NCI-H2107 (cell line): ENCODE measurements at places on chromosomes 2 and 18.

- DNase-seq = no peak
Measured at GRCh38 chr2:230706053-230706521, 6.6 kb upstream of the CAB39 start.

DNA sequence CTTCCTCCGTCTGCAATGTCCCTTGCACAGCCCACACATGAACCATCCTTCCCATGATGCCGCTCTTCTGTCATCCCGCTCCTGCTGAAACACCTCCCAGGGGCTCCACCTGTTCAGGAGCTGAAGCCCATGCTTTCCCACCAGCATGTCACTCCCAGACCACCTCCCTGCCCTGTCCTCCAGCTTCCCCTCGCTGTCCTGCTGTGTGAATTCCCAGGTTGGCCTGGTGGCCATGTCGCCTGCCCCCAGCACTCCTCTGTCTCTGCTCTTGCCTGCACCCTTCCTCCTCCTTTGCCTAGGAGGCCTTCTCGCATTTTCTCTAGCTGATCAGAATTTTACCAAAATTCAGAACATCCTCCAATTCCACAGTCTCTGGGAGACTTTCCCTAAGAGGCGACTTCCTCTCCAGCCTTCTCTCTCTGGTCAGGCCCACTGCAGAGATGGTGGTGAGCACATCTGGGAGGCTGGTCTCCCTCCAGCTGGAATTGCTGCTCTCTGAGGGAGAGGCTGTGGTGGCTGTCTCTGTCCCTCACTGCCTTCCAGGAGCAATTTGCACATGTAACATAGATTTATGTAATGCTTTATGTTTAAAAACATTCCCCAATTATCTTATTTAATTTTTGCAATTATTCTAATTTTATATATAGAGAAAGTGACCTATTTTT lies 8.9 kb upstream of the IL1RL2 start:
- DNase-seq = no peak

DNA sequence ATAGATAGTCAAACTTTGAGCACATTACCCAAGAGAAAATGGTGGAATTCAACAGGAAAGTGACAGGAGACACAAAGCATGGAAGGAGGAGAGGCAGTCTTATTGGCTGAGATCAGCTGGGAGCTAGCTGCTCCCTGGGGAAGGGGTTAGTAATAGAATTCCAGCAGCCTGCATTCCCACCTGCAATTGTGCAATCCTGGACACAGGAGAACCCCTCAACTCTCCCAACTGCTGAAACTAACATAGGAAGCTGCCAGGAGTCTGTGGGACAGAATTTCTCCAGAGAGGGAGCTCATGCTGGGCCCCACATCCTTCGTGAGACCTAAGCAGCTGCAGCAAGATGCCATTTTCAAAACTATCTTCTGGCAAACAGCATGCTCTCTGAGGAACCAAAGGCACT lies 69.8 kb upstream of the ACVR1C start:
- no peak for DNase-seq

DNA sequence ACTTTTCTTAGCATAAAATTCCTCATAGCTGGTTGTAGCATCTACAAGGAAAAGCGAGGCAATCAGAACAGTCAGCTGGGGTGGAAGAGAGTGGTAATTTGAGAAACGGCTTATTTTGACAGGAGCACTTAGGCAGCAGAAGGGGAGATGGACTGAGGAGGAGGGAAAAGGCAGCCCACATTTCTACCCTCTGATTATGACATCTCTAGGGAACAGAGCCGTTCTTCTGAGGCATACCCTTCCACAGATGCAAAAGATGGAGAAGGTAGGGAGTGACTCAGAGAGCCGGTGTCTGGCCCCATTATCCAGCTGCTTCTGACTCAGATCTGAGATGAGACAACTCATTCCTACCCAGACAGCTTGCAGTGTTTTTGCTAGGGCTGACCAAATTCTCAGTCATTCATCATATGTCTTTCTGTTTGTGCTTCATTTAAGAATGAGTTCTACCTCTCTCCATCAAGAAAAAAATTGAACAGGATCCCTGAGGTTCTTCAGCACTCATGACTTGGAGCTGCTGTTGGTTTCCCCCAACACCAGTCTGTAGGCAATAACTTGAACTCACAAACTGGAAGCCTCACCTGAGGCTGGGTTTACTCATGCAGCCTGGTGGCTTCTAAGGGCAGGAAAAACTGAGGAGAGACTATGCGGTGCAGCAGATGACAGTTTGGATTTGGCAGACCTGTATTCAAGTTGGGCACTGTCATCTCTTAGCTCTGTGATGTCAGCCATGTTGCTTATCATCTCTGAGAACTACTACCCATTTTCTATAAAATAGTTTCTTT lies 15.9 kb upstream of the SEC11C start:
- DNase-seq = no peak

DNA sequence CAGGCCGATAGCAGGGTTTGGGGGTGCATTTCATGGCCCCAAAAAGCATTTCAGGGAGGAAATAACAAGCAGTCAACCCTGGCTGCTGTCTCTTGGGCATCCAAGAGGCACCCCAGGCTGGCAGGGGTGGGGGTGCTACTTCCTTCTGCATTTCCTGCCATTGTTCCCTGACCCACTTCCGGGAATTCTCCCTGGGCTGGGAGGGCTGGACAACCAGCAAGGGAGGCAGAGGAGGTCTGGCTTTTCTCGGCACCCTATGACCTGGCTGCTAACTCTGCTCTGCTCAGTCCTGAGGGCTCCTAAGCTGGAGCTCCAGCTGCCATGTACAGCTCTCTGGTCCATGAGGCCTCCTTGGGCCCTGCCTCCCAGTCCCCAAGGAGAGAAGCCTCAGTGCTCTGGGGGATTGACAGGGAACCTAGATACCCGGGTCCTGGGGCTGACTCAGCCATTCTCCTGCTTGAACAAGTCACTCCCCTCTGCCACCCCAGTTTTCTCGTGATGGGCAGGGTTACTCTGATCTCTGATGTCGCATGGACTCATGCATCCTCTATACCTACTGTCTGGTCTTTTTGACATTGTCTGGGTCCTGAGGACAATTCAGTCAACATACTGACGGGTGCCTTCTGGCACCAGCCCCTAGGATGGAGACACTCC lies 47.2 kb downstream of the DYSF start:
- DNase-seq = no peak

DNA sequence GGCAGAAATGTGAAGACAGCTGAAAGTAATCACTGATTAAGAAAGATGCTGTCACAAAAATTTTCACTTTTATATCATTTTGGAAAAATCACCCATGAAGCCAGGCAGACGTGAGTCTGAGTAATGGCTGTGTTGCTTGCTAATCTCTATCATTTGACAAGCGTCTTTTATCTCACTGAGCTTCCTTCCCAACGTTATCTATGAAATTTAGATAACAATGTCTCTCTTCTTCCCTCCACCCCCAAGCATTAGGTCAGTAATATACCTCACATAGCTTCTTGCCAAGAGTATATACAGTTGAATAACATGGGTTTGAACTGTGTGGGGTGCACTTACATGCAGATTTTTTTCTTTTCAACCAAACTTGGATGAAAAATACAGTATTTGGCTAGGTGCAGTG lies 388.6 kb upstream of the NRXN1 start:
- no peak for DNase-seq

GRCh38 chr2:12805033-12805432 lies 88.3 kb downstream of the TRIB2 start:
- DNase-seq = no peak

DNA sequence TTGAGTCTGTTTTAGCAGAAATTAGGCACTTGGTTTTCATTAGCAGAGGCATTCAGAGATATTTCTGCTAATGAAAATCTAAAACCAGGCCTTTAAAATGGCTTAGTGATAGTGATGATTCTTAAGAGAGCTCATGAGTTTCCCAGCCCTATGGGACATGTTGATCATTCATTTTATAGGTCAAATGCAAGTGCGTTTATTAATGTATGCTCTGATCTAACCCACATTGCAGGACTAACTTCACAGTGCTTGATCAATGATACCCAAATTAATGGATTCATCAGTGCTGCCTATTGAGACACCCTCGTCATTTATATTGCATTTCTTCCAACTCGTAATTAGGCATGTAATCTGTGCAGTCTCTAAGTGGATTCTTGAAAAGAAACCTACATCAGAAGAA lies 54.7 kb upstream of the ETAA1 start:
- no peak for DNase-seq

DNA sequence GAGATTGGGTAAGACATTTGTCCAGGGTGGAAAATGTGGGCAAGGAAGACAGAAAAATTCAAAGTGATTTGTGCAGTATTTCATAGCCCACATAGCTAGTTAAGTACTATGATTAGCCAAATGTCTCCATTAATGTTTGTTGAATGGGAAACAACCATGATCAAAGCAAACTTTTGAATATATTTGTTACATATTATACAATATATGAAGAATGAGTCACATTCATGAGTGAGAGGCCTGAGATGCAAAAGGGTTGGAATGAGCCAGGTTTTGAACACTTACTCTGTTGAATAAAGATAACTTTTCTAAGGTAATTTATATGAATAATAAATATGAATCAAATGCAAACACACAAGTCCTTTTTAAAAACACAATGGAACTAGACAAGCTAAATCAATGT lies 984.5 kb upstream of the CDH2 start:
- DNase-seq = no peak

GRCh38 chr2:174044556-174044955 lies 79.4 kb upstream of the SP3 start:
- DNase-seq = no peak

DNA sequence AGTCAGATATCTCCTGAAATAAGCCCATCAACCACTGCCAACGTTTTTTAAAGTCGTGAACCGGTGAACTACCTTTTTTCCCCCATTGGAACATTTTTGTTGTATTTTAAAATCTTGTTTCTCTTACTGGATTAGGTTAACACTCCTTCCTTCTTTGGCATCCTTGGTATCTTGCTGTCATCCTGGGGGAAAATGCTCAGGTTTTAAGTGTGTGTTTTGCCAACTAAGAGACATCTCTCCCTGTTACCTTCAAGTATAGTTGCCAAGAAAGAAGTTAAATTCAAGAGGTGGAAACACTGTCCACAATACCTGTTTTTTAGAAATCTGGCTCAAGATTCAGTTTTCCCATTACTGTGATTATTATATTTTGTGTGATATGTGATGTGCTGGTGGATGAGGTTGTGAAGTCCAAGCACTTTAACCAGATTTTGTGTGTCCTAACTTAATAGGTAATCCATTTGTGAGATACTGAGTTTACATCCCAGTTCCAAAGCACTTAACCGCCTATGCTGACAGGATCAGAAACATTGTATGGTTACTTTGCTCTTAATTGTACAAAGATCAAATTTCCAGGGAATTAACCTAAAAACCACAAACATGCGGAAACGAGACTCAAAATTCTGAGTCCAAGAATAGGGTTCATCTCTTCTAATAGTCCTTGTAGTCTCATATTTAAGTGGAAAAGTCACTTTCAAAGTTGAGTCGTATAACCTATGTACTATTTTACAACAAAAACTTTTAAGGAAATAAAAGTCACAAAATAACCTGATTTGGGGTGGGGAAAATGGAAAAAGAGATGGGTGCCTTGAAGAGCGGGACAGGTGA lies 1.3 kb upstream of the SP3 start:
- DNase-seq = no peak

DNA sequence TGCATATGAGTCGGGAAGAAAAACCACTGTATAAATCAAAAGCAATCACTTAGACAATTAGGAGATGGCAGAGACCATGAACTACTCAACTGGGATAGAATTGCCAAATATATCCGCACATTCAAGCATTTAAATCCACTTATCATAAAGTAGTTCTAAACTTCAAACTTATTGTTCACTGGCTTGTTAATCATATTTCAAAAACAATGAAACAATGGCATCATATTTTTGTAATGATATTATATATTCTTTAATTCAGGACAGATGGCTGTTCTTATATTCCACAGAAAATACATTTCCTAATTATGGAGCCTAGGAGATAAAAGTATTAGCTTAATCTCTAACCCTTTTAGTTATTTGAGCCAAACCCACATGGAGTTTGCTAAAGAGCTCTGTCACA lies 263.6 kb downstream of the CTNNA2 start:
- DNase-seq = no peak

DNA sequence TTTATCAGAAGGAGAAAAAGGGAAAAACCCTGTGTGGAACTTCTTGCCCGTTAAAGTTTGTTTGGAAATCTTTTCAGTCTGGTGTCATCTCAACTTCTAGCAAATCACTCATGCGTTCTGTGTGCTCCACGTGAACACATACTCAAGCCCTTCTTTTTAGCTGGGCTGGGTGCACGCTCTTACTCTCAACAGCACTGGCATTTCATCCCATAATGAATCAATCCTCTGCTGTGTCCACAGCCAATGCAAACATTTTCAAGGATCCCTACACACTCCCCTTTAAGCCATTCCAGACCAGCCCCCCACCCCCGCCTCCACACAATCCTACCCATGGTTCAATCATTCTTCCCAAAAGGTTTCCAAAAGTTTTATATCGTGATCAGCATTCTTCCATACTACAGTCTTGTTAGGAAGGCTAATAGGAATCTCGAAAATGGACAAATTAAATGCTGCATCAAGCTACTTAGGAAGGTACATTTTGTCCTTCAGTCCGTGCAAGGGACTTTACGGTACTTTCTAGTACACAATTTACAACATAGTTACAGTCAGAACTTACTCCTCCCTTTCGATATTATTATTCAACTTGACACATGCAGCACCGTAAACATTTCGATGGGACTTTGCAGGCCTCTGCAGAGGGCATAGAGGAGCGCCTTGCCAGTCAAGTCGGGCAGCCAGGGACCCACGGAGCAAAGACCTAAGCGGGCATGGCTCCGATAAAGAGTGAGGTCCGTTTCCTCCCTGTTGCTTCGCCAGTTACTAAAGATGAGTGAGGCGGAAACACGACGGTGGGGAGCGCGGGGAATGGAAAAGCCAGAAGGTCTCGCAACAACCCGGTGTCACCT lies 1.4 kb downstream of the PTGR3 start:
- no peak for DNase-seq

DNA sequence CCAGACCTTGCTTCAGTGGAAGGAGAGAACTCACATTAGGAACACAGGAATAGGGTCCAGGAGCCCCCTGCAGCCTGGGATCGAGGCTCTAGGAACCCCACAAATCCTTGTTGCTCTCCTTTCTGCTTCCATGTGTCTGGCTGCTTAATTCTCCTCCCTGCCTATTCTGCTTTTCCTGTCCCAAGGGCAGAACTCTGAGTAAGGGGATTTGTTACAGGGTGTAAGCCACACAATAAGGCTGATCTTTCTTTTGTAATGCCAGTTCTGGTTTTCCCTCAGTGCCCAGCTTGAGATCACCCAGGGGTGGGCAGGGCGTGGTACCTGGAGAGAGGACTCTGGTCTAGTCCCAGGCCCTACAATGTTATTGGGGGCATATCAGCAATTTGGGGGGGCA lies 119.6 kb upstream of the MGAT5 start:
- no peak for DNase-seq

DNA sequence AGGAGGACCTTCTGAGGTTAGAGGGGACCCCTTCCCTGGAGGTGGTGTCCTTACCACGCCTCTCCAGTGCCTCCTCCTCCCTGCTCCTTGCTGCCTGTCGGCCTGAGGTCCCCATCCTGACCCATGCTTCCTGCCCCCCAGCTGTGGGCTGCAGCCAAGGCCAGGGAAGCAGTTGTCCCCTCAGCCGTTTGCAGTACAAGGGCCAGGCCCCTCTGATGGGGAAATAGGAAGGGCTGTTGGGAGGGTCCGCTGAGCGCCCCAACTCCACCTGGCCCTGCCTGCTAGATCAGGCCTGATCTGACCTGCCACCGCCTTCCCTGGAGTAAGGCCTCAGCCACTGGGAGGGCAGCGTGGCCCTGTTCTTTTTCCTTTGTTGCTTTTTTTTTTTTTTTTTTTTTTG lies 219.8 kb downstream of the KLHL29 start:
- DNase-seq = no peak
